NCI-H69 (cell line): ENCODE measurements at places on chromosomes 5 and 9.
A peak's percentile ranks its signal among the peaks of the same experiment; 100 is the strongest.

GRCh38 chr9:27437652-27438373, 86.3 kb upstream of the IFNK start:
- DNase-seq = peak; percentile 45

- DNase-seq = no peak
These were observed 138.2 kb upstream of the OSMR start for GRCh38 chr5:38707352-38708210.

GRCh38 chr5:112616812-112617547, 120.7 kb upstream of the APC start:
- peak; percentile 87 for DNase-seq

GRCh38 chr5:24388448-24388847, 256.3 kb downstream of the CDH10 start:
- DNase-seq = no peak

GRCh38 chr9:77883133-77883532, 148.5 kb downstream of the GNAQ start:
- no peak for DNase-seq

GRCh38 chr5:55151923-55152842, 7.8 kb upstream of the GPX8 start:
- DNase-seq = no peak

DNA sequence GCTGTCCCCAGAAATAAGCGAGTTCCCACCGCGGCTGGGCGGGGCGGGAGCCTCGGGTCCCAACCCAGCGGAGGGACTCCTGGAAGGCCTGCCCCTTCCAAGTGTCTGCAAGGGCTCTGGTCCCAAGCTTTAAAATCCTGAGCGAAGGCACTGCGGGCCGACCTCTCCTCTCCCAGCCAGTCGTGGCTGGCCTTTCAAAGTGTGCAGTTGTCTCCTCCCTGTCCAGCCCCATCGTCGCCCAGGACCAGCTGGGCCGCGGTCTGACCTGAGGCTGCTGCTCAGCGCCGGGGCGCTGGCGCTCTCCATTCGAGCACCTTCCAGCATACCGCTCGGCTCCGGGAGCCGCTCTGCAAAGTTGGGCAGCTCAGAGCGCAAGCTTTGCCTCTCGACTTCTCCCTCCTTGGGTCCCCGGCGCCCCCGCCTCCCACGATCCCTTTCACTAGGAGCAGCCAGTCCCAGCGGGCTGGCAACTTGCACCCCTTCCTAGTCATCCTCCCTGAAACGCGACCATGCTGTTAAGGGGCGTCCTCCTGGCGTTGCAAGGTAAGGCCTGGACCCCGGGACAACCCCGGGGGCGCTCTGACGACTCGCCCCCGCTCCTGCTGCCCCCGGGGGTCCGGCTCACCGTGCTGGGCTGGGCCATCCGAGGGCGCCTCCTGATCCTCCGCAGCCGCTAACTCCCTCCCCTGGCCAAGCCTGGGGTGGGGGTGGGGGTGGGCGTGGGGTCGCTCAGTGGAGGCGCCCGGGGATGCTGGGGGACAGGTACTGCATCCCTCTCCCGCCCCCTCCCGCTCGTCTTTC, at the start of gene MAMDC2:
Gene MAMDC2 (plus strand): TSS at position 160 of the 801 bp plus-strand sequence. CDS start 350 bp downstream, at position 510.
- peak; percentile 55 for DNase-seq
